ENCODE measurements at places on chromosomes 2 and 18.
A peak's percentile ranks its signal among the peaks of the same experiment; 100 is the strongest.

DNA sequence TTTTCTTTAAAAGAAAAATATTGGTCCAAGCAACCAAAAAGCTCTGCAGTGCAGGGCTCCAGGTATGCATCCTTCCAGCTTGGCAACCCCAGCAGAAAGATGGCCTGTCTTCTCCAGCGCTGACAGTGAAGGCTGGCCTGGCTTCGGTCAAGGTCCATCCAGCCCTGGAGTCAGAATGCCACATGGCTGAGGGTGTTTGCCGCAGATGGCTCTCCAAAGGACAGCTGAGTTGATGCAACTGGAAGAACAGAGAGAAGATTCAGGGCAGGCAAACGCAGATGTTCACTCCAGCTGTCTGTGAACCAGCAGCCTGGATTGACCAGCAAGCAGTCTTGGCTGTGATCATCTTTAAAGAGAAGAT, 51.4 kb downstream of the MARCO start:
- no peak for DNase-seq

DNA sequence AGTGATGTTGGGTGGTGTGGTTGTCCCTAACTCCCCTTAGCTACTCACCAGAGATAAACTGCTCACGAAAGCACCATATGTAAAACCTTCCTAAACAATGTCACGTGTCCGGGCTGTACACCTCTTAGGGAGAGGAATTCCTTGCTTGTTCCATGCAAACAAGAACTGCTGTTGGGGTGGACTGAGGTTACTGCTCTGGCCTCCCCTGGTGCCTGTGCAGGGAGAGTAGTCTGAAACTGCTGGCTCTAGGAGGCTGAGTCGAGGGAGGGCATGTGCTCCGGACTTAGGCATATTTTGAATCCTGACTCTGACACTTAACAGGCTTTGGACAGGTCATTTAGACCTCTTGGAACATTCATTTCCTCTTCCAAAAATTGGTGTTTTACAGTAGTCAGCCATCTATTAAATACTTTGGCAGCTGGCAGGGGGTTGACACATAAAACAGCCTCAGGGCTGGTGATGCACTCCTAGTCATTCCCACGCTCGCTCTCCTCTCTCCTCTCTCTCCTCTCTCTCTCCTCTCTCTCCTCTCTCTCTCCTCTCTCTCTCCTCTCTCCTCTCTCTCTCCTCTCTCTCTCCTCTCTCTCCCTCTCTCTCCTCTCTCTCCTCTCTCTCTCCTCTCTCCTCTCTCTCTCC, 10.6 kb downstream of the THNSL2 start:
- no peak for DNase-seq

GRCh38 chr18:12435867-12436266, 28.1 kb downstream of the PRELID3A start:
- no peak for DNase-seq

- DNase-seq = no peak
These were observed 20.6 kb downstream of the KCNH7 start for GRCh38 chr2:162817921-162818320.

GRCh38 chr2:143903172-143903856, 616.6 kb downstream of the ZEB2 start:
- no peak for DNase-seq

DNA sequence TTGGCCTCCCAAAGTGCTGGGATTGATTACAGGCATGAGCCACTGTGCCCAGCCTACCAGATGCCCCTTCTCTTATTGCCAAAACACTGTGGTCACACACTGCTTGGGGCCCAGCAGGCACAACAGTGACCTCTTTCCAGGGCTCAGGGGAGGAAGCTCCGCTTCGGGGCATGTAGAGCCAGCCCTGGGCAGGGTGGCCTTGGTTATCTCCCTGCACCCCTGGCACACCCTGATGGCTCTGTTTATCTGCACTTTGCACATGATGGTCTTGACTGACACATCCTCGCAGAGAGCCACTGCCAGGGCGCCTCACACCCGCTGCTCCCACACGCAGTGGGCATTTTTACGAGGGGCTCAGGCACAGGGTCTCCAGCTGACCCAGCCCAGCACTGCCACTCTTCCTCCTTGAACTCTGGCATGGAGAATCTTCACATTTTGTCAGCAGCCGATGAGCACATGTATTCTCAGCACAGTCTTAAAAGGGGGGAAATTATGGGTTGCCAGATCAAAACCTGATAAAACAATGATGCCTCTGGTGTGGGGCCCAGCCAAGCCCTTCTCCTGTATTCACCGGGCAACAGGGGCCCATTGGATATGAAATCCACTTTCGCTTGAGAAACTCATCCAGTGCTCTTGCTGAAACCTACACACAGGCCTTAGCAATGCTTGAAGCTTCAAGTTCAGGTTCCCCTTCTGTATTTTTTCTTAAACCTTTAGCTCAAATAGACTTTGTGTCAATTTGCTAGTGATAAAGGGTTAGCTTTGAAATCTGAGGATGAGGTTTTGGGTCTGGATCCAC, 5.9 kb downstream of the GYPC start:
- peak; percentile 95 for DNase-seq

DNA sequence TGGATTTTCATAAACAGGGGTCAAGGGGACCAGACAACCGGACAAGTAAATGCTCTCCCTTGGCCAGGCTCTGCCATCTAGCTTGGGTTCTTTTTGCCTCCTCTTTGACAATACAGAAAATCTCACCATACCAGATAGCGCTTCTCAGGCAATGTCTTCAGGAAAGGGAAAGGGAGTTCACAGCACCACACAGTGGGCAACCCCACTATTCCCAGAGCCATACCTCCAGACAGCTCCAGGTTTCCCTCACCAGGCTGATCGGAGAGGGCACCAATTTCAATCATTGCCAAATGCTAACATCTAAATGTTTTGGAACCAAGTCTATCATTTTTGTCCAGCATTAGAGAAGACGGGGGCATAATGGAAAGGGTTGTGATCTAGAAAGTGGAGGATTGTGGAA, 28.1 kb downstream of the CCDC68 start:
- DNase-seq = no peak

GRCh38 chr2:147135376-147135775, 709.5 kb upstream of the ACVR2A start:
- no peak for DNase-seq

- DNase-seq = no peak
These were observed 2.9 kb upstream of the C2orf72 start for GRCh38 chr2:231034291-231034882.

DNA sequence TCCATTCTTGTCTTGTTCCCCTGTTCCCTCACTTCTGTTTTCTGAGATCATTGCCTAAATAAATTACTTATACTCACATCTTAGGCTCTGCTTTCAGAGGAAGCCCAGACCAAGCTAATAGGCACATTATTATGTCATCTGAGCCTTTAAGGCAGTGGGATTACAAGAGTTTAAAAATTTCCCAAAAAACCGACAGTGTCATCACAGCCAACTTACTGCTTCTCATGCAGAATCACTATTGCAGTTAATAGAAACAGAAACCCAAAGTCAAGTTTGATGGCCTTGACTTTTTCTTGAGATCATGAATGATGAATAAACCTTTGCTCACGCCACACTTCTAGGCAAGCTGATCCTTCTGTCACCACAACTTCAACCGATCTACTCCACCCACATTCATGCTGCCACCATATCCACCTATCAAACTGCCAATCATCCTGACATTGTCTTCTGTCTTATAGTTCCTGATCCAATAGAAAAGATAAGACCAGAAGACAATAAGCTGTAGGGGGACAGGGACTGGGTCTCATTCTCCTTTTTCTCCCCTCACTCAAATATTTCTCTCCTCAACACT, 142.7 kb upstream of the CREB1 start:
- no peak for DNase-seq

DNA sequence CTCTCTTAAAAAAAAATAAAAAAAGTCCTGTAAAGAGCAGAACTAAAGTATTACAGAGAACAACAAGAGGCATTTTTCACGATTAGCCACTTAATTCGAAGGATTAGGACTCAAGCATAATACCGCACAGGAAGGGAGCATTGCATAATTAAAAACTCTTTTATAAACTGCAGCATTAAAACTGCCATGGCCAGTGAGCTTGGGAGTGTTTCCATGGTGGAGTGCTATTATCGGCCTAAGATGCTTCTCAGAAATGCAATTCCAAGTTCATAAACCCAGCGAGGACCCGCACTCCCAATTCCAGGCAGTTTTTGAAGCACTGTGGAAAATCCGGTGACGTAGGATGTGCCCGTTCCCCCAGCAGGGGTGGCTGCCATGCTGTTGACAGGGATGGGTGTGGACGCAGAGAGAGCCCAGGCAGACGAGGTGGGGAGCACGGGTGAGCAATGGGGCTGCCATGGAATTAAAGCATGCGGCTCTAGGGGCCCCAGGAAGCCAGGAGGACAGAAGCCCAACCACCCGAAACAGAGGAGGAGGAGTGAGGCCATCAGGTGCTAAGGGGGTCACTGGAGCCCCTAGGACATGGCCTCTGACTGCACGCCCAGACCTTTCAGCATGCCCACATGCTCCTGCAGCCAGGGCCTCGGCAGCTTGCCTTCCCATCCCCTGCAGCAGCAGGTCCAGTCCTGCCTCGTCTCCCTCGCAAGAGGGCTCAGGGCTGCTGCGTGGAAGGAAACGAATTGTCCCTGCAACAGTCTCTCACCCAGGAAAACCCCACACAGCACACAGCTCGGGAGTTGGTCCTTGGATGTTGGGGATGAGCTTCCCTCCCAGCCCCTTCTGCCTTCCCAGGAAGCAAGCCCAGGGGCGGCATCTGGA, 233.4 kb downstream of the NDUFA10 start:
- no peak for DNase-seq

- DNase-seq = no peak
These were observed 146.0 kb downstream of the NRXN1 start for GRCh38 chr2:50885948-50886347.

GRCh38 chr2:118638453-118638852, 209.0 kb downstream of the EN1 start:
- no peak for DNase-seq

- peak; percentile 64 for DNase-seq
These were observed 8.4 kb upstream of the ARID5A start for GRCh38 chr2:96528006-96528699.

DNA sequence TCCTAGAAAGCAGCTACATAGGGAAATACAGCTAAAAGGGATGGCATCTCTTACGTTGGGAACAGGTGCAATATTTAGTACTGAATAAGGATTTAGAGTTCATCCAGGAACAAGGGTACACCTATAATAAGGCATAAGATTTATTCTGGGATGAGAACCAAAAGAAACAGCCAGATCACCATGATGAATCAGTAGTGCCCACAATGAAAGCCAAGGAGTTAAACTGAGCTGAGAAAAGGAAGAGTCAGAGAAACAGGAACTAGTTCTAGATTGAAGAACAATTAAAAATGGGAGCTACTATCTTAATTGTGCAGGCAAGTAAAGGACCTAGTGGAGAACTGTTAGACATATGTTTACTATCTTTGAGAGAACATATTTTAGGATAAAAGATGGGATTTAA, 692.3 kb downstream of the LRP1B start:
- no peak for DNase-seq

- no peak for DNase-seq
These were observed 147.6 kb downstream of the CCBE1 start for GRCh38 chr18:59549503-59550173.

DNA sequence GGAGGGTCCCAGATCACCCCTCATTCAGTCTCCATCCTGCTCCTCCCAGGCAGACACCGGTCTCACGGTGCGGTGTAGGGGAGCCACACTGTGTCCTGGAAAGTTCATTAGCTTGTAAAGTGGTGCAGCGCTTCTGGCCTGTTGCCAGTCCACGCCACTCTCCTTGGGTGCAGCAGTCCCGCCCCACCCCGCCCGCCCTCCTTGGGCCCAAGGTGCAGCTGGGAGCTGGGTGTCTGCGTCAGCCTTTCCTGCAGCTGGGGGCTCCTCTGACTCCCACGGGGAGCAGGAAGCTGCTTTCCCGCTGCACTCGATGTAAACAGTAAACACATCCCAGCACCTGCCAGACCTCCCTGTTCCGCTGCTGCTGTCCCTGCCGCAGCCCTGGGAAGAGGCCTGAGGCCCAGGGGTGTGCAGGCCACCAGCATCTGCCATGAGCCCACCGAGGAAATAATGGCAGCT, 53.8 kb upstream of the ASB18 start:
- no peak for DNase-seq

DNA sequence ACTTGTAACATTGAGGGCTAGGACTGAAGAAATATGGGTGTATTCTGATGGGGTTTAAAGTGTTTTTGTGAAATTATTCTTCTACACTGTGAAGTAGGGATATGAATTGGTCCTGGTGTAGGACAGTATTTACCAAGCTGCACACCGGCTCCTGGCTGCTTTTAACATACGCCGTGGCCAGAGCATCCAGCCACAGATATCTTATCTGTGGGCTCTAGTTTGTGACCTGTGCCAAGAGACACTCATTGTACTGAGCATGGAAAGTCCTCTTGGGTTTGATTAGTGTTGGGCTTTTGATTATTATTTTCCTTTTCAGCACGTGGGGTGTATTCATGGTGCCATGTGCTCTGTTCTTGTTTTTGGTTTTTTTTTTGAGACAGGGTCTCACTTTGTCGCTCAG, 8.0 kb downstream of the USP39 start:
- no peak for DNase-seq

DNA sequence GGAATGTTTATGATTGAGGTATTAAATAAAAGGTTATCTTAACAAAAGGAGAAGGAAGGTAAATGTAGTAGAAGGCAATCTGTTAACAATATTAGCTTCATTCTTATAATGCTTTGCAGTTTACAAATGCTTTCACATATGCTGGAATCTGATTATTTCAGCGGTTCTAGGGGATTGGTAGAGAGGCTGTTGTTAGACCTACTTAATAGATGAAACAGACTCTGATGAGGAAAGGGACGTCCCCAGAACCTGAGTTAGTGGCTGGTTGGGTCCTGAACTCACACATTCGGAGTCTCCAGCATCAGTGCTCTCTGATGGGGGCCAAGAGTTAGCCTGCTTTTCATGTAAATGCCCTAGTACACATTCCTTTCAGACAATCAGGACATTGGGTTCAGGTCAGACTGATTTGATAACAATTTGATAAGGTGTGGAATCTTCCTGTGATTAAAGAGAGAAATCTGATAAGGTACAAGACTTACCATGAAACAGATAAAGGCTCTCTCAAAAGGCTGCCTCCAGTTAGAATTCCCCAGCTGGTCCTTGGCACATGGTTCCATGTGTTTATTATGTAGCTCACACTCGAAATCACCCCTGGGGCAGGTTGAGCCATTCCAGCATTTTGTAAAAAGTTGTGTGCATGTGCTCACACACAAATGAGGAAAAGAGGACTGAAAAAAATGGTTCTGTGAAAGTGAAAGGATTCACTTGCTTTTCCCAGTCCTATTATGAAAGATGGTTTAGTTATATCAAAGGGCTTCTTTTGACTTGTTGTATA, 103.1 kb downstream of the GPD2 start:
- DNase-seq = no peak
